Activated naive CD8-positive, alpha-beta T cell treated with anti-CD3 and anti-CD28 coated beads, Interleukin-2, amount 50 U/mL, for 24 hours (primary cell): ENCODE measurements at places on chromosomes 7 and 10.

GRCh38 chr7:82156168-82156567 lies 287.4 kb downstream of the CACNA2D1 start:
- H3K4me3 ChIP-seq, result no peak overlapping the region
- no peak overlapping the region for H3K27ac ChIP-seq
- no peak for DNase-seq
- no peaks in the 10 kb centered on the region for H3K4me1 ChIP-seq

DNA sequence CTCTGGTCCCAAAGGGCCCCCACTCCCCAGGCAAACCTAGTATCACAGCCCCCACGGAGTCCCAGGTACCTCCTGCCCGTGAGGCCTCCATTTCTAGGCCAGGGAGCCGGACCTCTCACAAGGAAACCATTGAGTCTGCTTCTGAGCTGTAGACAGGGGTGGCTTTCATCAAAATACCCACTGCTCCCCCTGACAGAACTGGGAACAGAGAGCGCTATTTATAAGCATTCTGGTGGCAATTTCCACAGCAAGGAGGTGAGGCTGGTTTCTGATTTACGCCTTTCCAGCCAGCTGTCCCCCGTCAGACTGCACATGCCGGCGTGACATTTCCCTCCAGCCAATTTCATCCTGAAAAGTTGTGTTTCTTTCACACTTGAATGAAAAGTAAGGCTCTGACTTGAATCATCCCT lies 407.5 kb upstream of the PRKCQ start:
- H3K4me3 ChIP-seq, result no peak overlapping the region
- no peaks in the 10 kb centered on the region for H3K36me3 ChIP-seq

DNA sequence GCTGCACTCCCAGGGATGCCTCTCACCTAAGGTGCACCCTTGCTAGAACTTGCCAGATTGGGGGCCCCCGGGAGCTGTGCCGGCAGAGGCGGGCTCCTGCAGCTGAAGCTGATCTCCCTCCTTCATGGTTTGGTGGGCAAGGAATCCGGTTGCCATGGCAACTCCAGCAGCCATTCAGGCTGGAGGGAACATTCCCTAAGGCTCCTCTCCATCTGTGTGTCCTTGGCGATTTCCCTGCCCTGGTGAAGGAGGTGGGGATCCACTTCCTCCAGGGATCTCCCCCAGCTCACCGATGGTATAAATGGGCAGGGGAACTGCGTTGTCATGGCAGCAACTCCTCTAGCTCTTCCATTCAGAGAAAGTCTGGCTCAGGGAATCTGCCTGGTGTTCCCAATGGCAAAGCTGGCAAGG lies 49.6 kb upstream of the GPR158 start:
- DNase-seq, result no peak
- H3K27ac ChIP-seq, result no peak overlapping the region
- H3K4me3 ChIP-seq, result no peak overlapping the region
- H3K4me1 ChIP-seq, result no peaks in the 10 kb centered on the region

DNA sequence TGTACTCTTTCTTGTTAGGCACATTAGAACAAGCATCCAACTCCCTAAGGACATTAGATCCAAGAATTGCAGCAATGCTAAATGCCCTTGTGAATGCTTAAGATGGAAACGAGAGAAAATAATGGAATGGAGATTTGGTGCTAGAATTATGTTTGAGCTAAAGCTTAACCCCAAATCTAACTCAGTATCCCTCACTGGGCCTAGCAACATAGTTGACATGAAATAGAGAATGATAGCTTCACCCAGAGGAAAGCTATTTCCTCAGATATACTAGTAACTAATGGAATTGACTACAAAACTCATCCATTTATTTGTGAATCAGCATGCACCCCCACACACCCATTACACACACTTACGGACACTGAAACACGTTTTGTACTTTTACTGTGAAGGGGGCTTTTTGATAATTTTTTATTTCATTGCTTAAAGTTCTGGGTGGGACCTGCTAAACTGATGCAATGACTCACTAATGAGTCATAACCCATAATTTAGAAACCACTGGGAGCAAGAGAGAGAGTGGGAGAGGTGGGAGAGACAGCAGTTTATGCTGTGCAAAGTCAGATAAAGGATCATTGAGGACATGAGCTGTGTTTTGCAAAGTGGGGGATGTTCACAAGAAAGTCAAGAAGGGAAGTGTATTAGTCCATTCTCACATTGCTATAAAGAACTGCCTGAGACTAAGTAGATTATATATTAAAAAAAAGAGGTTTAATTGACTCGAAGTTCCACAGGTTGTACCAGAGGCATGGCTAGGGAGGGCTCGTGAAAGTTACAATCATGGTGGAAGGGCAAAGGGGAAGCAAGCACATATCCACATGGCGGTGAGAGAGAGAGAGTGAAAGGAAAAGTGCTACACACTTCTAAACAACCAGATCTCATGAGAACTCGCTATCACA lies 382.7 kb downstream of the SFMBT2 start:
- peaks cover 42% of the 10 kb centered on the region for H3K4me1 ChIP-seq
- no peaks in the 10 kb centered on the region for H3K27me3 ChIP-seq
- peaks cover 7% of the 10 kb centered on the region for H3K36me3 ChIP-seq
- H3K4me3 ChIP-seq, result peak overlapping the region; percentile 1

DNA sequence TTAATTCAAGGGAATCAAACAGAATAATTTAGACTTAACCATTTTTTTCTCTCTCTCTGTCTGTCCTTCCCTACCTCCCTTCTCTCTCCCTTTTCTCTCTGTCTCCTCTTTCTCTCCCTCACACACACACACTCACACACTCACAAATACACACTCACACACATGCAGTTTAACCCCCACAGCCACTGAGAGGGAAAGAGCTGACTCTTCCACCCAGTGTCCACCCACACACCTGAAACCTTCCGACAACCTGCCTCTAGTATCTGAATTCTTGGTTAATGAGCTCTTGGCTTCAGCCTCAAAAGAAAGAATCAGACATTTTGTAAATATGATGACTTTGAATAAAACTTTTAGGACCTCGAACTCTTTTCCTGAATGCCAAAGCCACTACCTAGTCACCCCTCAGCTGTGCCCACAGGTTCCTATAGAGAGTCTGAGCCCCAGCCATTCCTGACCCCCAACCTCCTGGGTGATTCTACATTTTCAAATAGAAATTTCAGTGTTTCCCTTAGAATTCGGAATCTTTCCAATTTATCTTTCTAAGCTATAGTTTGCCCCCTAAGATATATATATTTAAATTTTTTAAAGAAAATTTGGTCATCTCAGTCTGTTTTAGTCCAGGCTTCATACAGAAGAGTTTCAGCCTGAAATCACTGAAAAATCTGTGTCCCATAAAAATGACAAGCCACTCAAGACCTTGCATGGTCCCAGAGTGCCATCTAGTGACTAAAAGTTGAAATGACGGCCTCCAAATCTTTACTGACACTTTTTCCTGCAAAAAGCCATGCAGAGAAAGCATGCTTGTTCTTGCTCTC lies 202.8 kb downstream of the IPMK start:
- H3K4me1 ChIP-seq, result no peaks in the 10 kb centered on the region
- no peak overlapping the region for H3K4me3 ChIP-seq
- no peaks in the 10 kb centered on the region for H3K36me3 ChIP-seq
- H3K27ac ChIP-seq, result no peak overlapping the region
- H3K27me3 ChIP-seq, result peaks cover 2% of the 10 kb centered on the region

- H3K4me3 ChIP-seq, result no peak overlapping the region
- H3K27ac ChIP-seq, result no peak overlapping the region
- H3K4me1 ChIP-seq, result peaks cover 47% of the 10 kb centered on the region
- H3K27me3 ChIP-seq, result no peaks in the 10 kb centered on the region
- no peak for DNase-seq
These were observed 11.3 kb downstream of the STARD3NL start for GRCh38 chr7:38189231-38189938.

- no peak overlapping the region for H3K4me3 ChIP-seq
- DNase-seq, result no peak
- peaks cover 3% of the 10 kb centered on the region for H3K36me3 ChIP-seq
- peaks cover 35% of the 10 kb centered on the region for H3K4me1 ChIP-seq
- H3K27me3 ChIP-seq, result no peaks in the 10 kb centered on the region
These were observed 42.3 kb downstream of the DPYSL4 start for GRCh38 chr10:132229096-132229495.

- peaks cover 7% of the 10 kb centered on the region for H3K27me3 ChIP-seq
- no peaks in the 10 kb centered on the region for H3K36me3 ChIP-seq
- H3K27ac ChIP-seq, result no peak overlapping the region
- H3K4me3 ChIP-seq, result no peak overlapping the region
- no peak for DNase-seq
- H3K4me1 ChIP-seq, result peaks cover 5% of the 10 kb centered on the region
These were observed 5.6 kb upstream of the NUP205 start for GRCh38 chr7:135552148-135552547.

DNA sequence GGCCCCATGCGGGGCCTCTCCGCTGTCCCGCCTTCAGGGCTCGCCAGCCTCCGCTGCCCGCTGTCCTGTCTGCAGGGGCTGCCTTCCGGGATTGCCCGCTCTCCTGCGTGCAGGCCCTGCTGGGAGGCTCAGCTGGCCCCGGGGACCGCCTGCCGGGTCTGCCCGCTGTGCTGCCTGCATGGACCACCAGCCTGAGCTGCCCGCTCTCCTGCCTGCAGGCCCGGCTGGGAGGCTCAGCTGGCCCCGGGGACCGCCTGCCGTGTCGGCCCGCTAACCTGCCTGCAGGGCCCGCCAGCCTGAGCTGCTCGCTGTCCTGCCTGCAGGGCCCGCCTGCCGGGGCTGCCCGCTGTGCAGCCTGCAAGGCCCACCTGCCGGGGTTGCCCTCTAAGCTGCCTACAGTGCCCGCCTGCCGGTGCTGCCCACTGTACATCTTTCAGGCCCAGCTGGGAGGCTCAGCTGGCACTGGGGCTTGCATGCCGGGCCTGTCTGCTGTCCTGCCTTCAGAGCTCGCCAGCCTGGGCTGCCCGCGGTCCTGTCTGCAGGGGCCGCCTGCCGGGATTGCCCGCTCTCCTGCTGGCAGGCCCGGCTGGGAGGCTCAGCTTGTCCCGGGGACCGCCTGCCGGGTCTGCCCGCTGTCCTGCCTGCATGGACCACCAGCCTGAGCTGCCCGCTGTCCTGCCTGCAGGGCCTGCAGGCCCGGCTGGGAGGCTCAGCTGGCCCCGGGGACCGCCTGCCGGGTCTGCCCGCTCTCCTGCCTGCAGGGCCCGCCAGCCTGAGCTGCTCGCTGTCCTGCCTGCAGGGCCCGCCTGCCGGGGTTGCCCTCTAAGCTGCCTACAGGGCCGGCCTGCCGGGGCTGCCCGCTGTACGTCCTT lies 165.1 kb downstream of the GLRX3 start:
- H3K4me3 ChIP-seq, result peak overlapping the region; percentile 71
- peaks cover 10% of the 10 kb centered on the region for H3K4me1 ChIP-seq
- no peaks in the 10 kb centered on the region for H3K27me3 ChIP-seq
- peak; percentile 53 for DNase-seq

- no peak overlapping the region for H3K4me3 ChIP-seq
- no peak overlapping the region for H3K27ac ChIP-seq
- no peaks in the 10 kb centered on the region for H3K27me3 ChIP-seq
- H3K4me1 ChIP-seq, result no peaks in the 10 kb centered on the region
These were observed 311.6 kb upstream of the SEMA3A start for GRCh38 chr7:84506151-84506550.

DNA sequence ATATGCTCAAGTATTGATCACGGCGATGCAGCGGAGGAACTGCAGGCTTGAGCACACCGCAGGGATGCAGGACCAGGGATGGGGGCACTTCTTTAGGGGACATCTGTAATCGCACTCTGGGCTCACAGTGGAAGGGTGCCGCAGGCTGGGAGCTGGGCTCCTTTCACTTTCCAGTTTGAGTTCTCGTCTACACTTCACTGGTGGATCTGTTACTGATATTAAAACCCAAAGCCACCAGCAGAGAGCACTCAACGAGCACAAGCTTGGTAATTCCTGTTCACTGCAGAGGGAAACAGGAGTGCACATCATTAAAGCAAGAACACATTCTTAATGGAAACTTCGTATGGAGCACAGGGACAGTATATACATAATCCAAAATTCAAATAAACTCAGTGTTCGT lies 91.3 kb downstream of the PARD3 start:
- DNase-seq, result no peak
- H3K4me3 ChIP-seq, result no peak overlapping the region

- DNase-seq, result no peak
- no peaks in the 10 kb centered on the region for H3K36me3 ChIP-seq
- peaks cover 53% of the 10 kb centered on the region for H3K27me3 ChIP-seq
- no peaks in the 10 kb centered on the region for H3K4me1 ChIP-seq
- no peak overlapping the region for H3K27ac ChIP-seq
These were observed 21.4 kb upstream of the OPN4 start for GRCh38 chr10:86632951-86633350.

- no peak overlapping the region for H3K27ac ChIP-seq
- H3K4me1 ChIP-seq, result no peaks in the 10 kb centered on the region
- no peaks in the 10 kb centered on the region for H3K36me3 ChIP-seq
- peaks cover 23% of the 10 kb centered on the region for H3K27me3 ChIP-seq
- H3K4me3 ChIP-seq, result no peak overlapping the region
These were observed 13.0 kb upstream of the CALU start for GRCh38 chr7:128726059-128726736.

GRCh38 chr7:40915071-40915470 lies 780.3 kb downstream of the SUGCT start:
- H3K36me3 ChIP-seq, result no peaks in the 10 kb centered on the region
- DNase-seq, result no peak
- H3K4me3 ChIP-seq, result no peak overlapping the region
- no peak overlapping the region for H3K27ac ChIP-seq
- no peaks in the 10 kb centered on the region for H3K4me1 ChIP-seq

- DNase-seq, result no peak
- H3K4me1 ChIP-seq, result no peaks in the 10 kb centered on the region
- H3K36me3 ChIP-seq, result no peaks in the 10 kb centered on the region
- H3K4me3 ChIP-seq, result no peak overlapping the region
These were observed 126.4 kb downstream of the ADCY1 start for GRCh38 chr7:45700556-45700955.

GRCh38 chr7:53302496-53303246 lies 267.2 kb downstream of the POM121L12 start:
- DNase-seq, result no peak
- no peaks in the 10 kb centered on the region for H3K27me3 ChIP-seq
- H3K36me3 ChIP-seq, result no peaks in the 10 kb centered on the region
- H3K27ac ChIP-seq, result no peak overlapping the region

DNA sequence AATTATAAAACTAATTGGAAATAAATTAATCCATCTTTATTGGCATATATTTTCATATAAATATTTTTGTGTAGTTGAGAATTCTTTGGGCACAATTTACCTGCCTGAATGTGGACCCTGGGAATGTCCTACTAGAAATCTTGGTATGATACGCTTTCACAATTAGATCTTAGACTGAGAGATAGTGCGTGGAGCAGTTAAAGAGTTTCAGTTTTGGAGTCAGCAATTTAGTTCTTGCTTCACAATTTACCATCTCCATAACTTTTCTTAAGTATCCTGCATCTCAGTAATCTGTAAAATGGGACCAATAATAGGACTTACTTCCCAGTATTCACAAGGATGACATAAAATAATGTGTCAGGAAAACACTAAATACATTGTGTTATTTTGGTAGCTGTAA lies 2.0 kb downstream of the MTPN start:
- H3K4me1 ChIP-seq, result peaks cover 72% of the 10 kb centered on the region
- H3K27ac ChIP-seq, result no peak overlapping the region
- H3K36me3 ChIP-seq, result peaks cover 18% of the 10 kb centered on the region
- DNase-seq, result no peak
- peak overlapping the region; percentile 97 for H3K4me3 ChIP-seq
